Effector memory CD4-positive, alpha-beta T cell (primary cell): ENCODE measurements at places on chromosomes 7 and 10.

DNA sequence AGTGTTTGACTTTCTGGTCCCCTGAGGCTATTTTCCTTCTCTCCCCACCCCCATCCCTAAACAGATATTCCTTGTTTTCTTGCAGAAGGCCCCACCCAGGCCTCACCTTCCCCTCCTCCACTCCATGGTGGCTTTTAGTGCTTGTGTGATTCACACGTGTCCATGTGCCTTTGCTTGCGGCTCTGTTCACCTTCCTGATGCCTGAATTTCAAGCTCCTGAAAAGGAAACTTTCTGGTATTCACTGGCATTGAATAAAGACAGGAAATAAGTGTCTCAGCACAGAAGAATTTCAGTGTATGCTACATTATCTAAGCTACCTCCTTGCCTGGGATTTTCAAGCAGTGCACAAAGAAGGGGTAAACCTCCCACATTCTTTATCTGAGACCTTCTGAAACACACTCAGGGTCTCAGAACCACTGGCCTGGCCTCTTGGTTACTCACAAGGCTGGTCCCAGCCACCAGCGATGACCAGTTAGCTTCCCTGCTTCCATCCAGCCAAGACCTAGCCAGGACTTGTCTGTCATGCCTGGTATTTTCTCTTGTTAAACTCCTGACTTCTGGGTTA is 17.2 kb upstream of the UBE2H start:
- DNase-seq = no peak
- H3K27me3 ChIP-seq = no peaks in the 10 kb centered on the region
- H3K4me3 ChIP-seq = no peak overlapping the region
- H3K4me1 ChIP-seq = no peaks in the 10 kb centered on the region

DNA sequence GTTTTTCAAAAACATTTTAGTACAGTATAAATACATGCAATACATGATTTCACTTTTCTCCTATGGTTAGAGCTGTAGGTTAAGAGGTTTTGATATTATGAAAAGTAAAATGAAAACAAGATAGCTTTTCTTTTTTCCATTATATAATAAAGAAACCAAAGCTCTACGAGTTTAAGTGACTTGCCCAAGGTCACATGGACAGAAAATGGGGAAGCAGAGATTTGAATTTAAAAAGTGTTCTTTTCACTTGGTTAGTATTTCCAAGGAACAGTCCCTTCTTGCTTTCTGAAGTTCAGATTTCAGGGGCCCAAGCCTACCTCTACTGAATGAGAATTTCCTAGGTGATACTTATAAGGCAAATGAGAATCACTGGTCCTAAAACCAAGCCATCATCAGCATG is 13.2 kb upstream of the MAP3K8 start:
- H3K27ac ChIP-seq = no peak overlapping the region
- no peaks in the 10 kb centered on the region for H3K27me3 ChIP-seq
- peaks cover 3% of the 10 kb centered on the region for H3K4me1 ChIP-seq
- H3K36me3 ChIP-seq = no peaks in the 10 kb centered on the region

DNA sequence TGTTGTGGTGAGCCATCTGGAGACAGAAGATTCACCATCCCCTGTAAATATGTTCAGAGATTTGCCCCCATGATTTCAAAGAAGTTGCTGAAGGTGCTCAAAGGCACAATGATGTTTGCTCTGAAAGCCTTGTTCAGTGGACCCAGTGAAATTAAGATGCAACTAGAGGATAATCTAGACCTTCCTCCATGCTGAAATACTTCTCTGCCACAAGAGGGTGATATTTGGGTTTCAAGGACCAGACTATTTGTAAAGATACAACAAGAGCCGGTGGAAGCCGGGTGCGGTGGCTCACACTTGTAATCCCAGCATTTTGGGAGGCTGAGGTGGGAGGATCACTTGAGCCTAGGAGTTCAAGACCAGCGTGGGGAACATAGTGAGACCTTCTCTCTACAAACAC is 13.5 kb upstream of the MSRB2 start:
- peaks cover 6% of the 10 kb centered on the region for H3K27me3 ChIP-seq
- H3K4me1 ChIP-seq = no peaks in the 10 kb centered on the region
- H3K4me3 ChIP-seq = no peak overlapping the region
- no peak overlapping the region for H3K27ac ChIP-seq
- H3K36me3 ChIP-seq = no peaks in the 10 kb centered on the region
- DNase-seq = no peak

DNA sequence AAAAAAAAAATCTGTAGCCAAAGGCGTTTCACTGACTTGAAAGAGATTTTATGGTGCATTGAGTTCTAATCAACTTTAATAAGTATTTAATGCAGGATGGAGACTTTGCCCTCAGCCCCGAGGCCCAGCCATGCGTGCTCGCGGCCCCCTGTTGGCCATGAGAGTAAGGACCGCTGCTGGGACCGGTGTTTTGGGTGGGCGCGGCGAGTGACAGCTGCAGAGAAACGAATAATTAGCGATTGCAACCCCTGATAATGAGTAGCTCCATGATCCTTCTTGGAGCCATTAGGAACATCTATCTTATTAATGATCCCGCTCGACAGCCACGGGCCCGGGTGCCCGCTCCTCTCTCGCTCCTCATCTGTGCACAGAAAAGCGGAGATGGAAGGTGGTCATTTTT is 347.4 kb downstream of the RPS24 start:
- H3K27me3 ChIP-seq = peaks cover 2% of the 10 kb centered on the region
- DNase-seq = no peak
- H3K27ac ChIP-seq = no peak overlapping the region
- no peak overlapping the region for H3K4me3 ChIP-seq

DNA sequence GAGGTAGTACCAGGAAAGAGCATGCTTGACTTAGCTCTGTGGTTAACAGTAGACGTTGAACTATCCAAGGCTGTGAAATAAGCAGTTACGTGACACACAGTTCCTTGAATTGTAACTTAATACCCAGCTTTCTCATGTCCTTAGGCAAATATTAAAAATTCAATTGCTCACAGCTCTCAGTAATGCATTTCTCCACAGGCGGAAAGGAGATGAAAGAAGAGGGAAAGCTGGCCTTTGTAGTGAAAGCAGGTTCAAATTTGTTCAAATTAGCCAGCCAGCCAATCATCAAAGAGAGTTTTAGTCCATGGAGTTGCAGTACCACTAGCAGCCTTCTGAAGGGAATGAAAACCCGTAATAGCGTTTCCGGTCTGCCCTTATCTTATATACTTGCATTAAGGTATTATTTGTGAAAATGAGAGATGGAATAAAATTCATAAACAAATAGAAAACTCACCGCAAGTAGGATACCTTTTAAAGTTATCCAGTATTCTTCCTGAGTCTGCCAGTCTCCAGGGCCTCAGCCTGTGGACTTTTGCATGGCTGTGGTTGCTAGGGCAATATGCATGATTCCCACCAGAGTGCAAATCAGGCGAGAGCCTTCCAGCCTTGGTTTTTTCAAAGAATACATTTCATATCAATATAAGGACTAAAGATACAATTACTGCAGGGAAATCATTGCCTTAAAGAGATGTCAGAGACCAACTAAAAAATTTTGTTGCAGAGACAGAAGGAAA is 795.5 kb downstream of the TNS3 start:
- DNase-seq = no peak
- H3K4me3 ChIP-seq = no peak overlapping the region
- no peaks in the 10 kb centered on the region for H3K36me3 ChIP-seq
- H3K27me3 ChIP-seq = no peaks in the 10 kb centered on the region
- no peak overlapping the region for H3K27ac ChIP-seq

DNA sequence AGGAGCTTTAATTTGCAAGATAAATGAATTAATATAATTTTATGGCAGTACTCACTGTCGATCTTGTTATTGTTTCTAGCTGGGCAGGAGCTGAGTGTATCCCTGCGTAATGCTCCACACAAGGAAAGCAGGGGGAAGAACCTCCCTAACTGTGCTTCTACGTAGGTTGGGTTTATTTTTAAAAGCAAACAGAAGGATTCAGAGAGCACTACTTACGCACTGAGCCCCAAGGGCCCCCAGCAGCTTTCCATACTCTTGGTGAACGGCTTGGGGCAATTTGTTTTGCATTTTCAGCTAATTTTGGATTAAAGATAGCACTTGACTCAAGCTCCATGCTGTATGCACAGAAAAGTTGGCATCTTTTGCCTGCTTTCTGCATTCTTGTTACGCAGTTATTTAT is 9.6 kb downstream of the DUSP5 start:
- no peak overlapping the region for H3K27ac ChIP-seq
- DNase-seq = no peak
- peaks cover 25% of the 10 kb centered on the region for H3K4me1 ChIP-seq
- peaks cover 53% of the 10 kb centered on the region for H3K36me3 ChIP-seq
- H3K4me3 ChIP-seq = no peak overlapping the region

GRCh38 chr7:9029681-9030530 is 596.5 kb downstream of the NXPH1 start:
- no peak overlapping the region for H3K27ac ChIP-seq
- H3K4me1 ChIP-seq = no peaks in the 10 kb centered on the region
- no peak for DNase-seq
- no peaks in the 10 kb centered on the region for H3K27me3 ChIP-seq

DNA sequence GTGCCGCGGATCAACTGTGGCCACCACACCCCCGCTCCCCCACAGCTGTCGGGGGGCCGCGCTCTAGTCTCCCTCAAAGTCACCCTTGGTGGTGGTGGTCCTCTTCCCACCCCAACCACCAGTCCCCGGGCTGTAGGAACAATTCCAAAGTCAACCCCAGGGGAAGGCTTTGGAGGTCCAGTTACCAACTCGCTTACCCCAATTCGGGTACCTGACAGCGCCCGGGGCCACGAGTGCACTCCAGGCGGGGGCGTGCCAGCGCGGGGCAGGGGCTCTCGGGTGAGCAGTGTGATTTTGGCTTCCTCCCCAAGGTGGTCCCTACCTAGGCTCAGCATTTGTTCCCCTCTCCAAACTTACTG is 584 bp upstream of the ZMIZ1 start:
- peak overlapping the region; percentile 65 for H3K4me3 ChIP-seq
- H3K4me1 ChIP-seq = peaks cover 29% of the 10 kb centered on the region
- peak overlapping the region; percentile 73 for H3K27ac ChIP-seq

- H3K36me3 ChIP-seq = no peaks in the 10 kb centered on the region
- DNase-seq = no peak
- H3K27me3 ChIP-seq = no peaks in the 10 kb centered on the region
- no peaks in the 10 kb centered on the region for H3K4me1 ChIP-seq
- no peak overlapping the region for H3K4me3 ChIP-seq
Measured at GRCh38 chr7:140533394-140533872, 54.1 kb upstream of the MKRN1 start.

DNA sequence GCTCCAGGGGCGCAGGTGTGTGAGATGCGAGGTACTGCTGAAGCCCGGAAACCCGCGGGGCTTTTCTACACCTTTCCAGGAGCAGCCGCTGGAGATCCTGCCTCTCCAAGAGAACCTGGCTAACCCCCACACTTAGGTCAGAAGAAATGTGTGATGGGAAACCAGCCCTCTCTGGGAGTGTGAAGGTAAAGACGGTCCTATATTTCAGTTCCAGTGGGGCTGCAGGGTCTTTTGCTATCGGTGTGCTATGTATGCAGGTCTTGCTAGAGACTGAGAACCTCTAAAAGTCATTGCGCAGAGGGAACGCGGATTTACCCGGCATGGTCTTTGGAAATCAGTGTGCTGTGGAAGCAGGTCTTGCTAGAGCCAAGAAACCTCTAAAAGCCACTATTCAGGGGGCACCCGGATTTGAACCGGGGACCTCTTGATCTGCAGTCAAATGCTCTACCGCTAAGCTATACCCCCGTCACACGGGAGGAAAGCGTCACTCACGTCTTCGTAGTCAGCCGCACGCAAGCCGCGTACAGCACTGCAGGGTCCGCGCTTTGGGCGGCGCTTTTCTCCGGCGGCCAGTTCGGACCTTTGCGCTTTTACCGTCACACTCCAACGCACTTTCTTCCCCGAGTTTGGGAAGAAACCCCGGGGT is 46.0 kb downstream of the ZNF777 start:
- H3K27me3 ChIP-seq = no peaks in the 10 kb centered on the region
- no peaks in the 10 kb centered on the region for H3K36me3 ChIP-seq
- H3K4me1 ChIP-seq = no peaks in the 10 kb centered on the region
- H3K27ac ChIP-seq = no peak overlapping the region

GRCh38 chr10:107616031-107616430 is 451.5 kb upstream of the SORCS1 start:
- no peaks in the 10 kb centered on the region for H3K4me1 ChIP-seq
- H3K4me3 ChIP-seq = no peak overlapping the region
- no peak overlapping the region for H3K27ac ChIP-seq
- no peaks in the 10 kb centered on the region for H3K27me3 ChIP-seq
- DNase-seq = no peak

DNA sequence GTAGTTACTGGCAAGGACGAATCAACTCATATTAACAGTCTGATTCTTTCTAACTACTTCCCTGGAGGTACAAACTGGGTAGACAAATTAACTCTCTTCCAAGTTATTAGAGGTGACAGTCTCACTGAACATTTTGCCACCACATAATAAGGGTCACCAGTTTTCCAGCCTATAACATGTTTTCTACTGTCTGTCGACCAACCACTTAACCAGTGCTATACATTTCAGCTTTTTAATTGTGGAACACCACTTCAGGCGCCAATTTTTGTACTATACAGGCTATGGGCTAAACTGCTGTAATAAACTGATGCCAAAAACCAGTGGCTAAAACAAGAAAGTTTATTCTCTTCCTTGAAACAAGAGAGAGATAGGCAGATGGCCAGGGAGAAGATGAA is 13.3 kb downstream of the ZNF438 start:
- no peaks in the 10 kb centered on the region for H3K4me1 ChIP-seq
- H3K36me3 ChIP-seq = no peaks in the 10 kb centered on the region
- H3K4me3 ChIP-seq = no peak overlapping the region
- H3K27me3 ChIP-seq = no peaks in the 10 kb centered on the region
